ENCODE measurements at places on chromosomes 4 and X. TPM values are rescaled to one million over a fixed set of nuclear protein-coding genes. Genes with fewer than 3 reads are reported as not detected.

MXRA5 gene
- total RNA-seq: 0.50 TPM

RAB9B gene
- under 0.01 TPM for total RNA-seq

NUP62CL gene
- total RNA-seq: 0.34 TPM

ERVMER34-1 gene
- total RNA-seq: 0.15 TPM

SPP1 gene
- total RNA-seq: not detected

SGCB gene
- 16.4 TPM for total RNA-seq

DDX60 gene
- 5.2 TPM for total RNA-seq

MTNR1A gene
- total RNA-seq: not detected

MAGEB10 gene
- not detected for total RNA-seq

LANCL3 gene
- under 0.01 TPM for total RNA-seq

ELF4 gene
- total RNA-seq: 17.8 TPM

ART3 gene
- not detected for total RNA-seq

TMEM31 gene
- total RNA-seq: not detected

NAP1L3 gene
- total RNA-seq: 0.89 TPM

PPARGC1A gene
- 0.15 TPM for total RNA-seq

FRMPD3 gene
- under 0.01 TPM for total RNA-seq

WDR45 gene
- 47.2 TPM for total RNA-seq

TAF1 gene
- total RNA-seq: 11.3 TPM

RBMXL3 gene
- not detected for total RNA-seq

MOSPD2 gene
- total RNA-seq: 11.3 TPM

PLK4 gene
- 15.0 TPM for total RNA-seq

CLDN22 gene
- total RNA-seq: not detected

CDX4 gene
- not detected for total RNA-seq

JAKMIP1 gene
- total RNA-seq: not detected

PNMA3 gene
- total RNA-seq: not detected

ENPEP gene
- 0.15 TPM for total RNA-seq

CDS1 gene
- total RNA-seq: 0.34 TPM

BMPR1B gene
- under 0.01 TPM for total RNA-seq

HSFX2 gene
- total RNA-seq: not detected

SHROOM4 gene
- 0.59 TPM for total RNA-seq

IL13RA1 gene
- total RNA-seq: 24.7 TPM

All from bronchus fibroblast of lung (primary cell).